ENCODE measurements at places on chromosomes 1 and 21.

DNA sequence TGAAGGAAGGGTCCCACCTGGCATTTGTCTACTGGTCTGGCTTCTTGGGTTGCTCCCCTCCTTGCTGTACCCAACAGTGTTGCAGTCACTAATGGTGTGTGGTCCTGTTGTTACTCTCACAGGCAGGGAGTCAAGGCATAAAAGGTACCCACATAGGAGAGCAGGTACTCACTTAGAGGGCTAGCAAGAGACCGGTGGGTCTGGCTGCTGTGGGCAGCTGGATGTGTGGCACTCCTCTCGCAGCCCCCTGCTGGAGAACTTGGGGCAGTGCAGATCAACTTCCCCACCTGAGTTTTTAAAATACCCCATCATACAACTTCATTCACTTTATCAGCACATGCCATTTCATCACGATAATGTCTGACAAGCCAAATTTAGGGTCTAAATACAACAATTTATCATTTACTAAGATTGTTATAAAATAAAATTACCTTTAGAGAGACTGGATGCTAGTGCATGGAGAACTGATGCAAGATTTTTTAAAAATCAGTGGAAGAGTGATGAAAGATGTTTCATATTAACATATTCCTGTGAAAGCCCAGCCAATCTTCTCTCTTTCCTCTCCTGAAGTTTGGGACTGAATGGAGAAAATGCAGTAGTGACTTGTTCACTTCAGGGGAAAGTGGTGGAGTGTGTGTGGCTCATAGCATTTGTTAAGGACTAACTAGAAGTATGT lies 42.8 kb downstream of the ACP6 start:
- DNase-seq = peak; percentile 29

DNA sequence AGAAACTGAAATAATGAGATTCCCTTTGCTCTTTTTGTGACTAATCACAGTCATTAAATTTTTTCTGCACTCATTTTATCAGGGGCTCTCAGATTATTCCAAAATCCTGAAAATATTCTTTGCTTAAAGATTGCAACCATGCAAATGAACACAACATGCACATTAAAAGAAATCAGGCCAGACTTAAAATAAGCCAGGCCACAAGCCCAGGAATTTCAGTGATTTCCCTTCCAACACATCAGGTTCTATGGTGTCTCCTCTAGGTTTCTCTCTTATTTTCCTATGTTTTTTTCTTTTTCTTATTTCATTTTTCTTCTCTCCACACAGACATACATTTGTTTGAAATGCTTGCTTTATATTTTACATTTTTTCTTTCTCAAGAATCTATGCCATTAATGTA lies 65.3 kb downstream of the NIBAN1 start:
- no peak for DNase-seq

- DNase-seq = no peak
Measured at GRCh38 chr1:157596384-157596783, 1.5 kb downstream of the FCRL4 start.

DNA sequence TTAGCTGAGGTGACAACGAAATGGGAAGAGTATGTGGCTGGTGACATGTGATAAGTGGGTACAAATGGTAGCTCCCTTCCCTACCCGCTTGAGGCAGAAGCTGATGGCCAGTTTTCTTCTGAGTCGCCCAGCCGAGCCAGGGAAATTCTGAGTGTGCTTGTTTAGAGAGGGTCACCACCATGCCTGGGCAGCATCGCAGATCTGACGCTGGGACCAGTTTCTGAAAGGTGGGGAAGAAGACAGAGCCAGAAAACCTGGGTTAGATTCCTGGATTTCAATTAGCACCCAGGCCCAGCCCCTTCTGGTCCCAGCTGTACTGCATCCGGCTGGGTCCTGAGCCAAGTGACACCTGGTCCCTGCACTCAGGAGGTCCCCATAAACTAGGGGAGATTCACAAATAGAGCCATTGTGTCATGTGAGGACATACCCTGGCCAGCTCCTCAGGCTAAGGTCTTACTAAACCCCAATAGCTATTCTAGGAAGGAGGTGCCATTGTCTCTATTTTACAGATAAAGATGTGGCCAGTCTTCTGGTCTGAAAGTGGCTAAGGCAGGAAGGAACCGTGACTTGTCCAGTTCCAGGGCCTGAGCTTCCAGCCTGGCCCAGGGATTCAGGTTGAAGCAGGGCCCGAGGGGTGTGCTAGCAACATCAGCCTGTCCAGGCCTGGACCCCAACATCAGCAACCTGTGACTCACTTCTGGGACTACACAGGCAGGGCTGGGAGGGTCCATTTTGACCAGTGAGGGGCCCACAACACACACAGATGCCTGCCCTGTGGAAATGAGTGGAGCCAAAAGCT lies 1.7 kb upstream of the TMEM61 start:
- DNase-seq = no peak

- DNase-seq = no peak
Measured at GRCh38 chr1:30377230-30378002, 346.0 kb downstream of the MATN1 start.

GRCh38 chr1:168260393-168260792 lies 20.3 kb upstream of the TBX19 start:
- DNase-seq = no peak

DNA sequence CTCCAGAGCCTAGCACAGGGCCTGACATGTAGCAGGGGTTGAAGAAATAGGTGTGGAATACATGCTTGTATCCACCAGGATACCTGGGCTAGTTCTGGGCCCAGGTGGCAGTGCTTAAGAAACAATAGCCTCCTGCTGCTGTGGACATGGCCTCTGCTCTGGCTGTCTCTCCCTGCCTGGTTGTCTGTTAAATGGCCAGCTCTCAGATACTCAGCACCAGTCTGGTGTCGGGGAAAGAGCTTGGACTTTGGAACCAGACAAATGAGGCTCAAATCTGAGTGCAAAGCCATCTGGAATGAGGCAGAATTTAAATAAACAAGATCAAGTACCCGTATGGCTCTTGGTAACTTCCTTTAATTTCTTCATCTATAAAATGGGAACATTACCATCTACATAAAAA lies 31.5 kb downstream of the SESN2 start:
- no peak for DNase-seq

DNA sequence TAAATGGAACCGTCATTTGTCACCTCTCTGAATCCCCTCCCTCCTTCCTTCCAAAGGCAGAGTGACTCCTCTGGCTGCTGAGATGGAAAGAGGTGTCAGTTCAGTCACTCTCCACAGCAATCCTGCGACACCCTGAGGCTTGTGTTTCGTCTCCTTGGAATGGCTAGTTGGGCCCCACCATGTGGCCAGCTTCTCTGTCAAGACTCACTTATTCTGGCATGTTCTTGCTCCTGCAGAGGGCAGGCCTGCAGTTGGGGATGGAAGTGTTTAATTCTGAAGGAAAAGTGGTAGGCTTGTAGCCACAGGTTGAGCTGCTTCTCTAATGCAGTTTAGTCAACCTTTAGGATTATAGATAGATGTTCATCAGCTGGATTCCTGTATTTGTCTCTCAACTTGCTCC lies 149.6 kb downstream of the LMO4 start:
- no peak for DNase-seq

- DNase-seq = no peak
Measured at GRCh38 chr1:8122160-8122476, 96.0 kb upstream of the ERRFI1 start.

DNA sequence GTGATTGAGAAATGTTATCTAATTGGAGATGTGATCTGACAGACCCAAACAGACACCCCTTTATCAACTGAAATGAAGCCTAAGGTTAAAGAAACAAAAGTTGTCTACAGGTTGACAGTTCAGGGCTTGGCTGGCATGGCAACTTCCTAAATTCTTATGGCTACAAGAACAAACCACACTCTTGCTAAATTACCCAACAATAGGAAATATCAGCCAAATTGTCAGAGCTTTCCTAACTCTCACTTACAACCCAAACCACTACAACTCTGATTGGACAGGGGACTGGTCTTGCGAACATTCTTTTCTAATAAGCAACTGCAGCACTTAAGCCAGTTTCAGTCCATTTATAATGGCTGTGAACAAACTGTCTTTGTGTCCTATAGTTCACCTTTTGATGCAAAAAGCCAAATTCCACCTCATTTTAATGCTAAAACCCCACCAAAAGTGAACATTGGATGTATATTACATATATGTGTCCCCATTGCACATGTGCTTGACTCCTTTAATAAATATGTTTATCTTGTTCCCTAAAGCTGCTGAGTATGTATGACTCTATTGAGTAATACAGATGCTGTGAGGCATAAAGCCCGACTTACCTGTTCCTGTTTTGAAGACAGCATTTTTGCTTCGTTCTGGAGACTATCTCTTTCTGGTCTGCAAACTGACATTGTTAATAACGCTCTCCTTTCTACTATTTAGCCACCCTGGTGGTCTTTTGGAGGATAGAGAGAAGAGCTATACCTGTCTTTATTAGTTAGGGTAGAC lies 101.3 kb upstream of the HMCN1 start:
- DNase-seq = no peak

DNA sequence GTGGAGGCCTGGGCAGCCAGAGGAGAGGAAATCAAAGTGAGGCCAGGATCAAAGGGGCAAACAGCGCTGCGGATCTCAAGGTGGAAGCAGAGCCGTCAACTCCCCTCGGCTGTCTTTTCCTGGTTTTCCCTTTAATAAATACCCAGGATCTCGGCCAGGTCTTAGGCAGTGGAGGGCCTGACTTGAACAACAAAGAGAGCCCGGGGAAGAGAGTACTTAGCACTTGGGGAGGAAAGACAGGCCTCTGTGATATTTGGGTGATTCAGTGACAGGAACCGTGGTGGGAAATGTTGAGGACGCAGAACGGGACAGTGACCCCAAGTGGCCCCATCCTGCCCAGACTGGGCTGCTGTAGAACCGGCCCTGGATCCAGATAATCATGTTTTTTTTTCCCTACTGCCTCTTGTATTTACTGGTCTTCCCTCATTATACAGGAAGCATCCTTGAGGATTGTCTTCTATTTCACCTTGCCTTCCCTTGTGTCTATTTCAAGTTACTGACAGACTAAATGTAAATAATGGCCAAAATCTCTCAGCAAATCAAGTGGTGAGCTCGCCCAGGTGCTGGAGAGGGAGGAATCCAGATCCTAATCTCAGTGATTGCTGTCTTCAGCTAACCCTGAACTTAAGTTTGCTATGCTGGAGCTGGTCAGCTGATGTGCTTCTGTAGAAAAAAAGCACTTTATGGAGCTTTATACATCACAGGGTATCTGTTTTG lies 2.8 kb upstream of the MIXL1 start:
- DNase-seq = no peak

GRCh38 chr1:5374192-5374591 lies 618.0 kb downstream of the NPHP4 start:
- DNase-seq = no peak

DNA sequence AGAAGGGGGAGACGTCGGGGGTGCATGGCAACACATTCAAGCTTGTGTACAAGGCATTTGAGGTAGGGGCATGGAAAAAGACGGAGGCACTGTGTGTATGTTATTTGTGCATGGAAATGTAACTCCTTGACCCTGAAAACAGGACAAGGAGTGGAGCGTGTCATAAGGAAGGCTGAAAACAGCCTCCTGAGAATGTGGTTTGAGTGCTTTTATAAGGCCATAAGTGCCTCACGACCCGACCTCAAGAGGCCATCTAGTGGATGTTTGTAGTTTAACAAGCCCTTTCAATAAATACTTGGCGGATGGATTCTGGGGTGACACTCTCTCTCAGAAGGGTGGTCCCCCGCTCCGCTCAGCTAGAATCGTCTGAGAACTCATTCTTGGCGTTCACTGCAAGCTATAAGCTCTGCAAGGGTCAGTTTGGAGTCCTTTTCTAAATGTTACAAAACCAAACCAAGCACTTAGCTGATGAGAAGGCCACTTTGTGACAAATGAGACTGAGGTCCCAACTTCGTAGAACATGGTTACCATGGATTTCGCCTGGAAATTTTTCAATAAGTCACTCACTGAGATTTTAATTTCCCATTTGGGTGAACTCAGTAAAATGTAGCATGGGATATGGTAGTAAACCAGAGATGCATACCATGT lies 38.8 kb upstream of the CLCA4 start:
- no peak for DNase-seq

GRCh38 chr1:208535511-208535910 lies 291.3 kb upstream of the PLXNA2 start:
- DNase-seq = no peak

DNA sequence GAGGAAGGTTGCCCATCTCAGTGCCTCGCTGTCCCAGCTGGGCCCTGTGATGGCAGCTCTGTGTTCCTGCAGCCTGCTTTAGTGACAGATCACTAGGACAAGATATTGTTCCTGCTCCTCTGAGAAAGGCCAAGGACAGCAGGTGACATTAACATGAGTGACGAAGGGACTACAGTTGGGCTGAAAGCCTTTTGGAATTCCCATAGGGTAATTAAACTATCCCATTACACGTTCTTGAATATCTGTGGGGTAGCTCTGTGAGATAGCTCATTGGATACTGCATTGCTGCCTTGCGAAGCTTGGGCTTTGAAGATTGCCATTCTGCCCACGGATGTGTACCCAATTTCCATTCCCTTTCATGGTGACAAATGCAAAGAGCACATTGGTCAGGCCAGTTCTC lies 78.2 kb upstream of the COA6 start:
- DNase-seq = no peak

DNA sequence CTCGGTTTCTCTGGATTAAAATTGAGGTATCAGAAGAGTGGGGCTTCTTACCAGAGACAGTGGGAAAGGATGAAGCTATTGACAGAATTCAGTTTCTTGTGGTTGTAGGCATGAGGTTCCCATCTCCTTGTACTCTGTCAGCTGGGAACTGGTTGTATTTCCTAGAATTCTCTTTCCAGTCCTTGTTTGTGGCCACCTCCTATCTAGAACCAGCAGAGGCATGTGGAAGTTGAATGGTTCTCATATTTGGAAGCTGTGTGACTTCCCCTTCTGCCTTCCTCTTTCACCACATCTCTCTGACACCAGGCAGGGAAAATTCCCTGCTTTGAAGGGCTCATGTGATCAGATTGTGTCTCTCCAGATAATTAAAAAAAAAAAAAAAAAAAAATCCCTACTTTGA lies 457.7 kb upstream of the ADAMTS5 start:
- DNase-seq = no peak

- peak; percentile 63 for DNase-seq
Measured at GRCh38 chr1:13699936-13700520, at the start of gene PRDM2. TSS of gene PRDM2 (plus strand) at chr1:13700188. CDS start at chr1:13715606, 15,418 bp downstream.

DNA sequence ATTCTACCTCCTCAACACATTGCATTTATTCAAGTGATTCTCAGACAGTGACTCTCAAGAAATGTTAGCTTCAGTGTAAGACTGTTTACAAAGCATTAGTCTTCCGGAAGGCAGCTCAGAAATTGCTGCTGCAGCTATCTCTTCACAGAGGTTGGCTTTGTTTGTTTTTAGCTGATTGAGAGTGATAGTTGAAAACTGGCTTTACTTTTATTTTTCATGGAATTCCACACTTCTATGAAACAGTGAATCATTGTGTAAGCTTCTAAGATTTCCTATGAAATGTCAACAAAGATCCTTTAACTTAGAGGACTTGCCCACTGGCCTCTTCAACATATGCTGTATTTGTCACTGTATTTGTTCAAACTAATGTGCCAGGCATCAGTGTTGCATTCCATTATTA lies 121.3 kb downstream of the TNNI3K start:
- DNase-seq = no peak

DNA sequence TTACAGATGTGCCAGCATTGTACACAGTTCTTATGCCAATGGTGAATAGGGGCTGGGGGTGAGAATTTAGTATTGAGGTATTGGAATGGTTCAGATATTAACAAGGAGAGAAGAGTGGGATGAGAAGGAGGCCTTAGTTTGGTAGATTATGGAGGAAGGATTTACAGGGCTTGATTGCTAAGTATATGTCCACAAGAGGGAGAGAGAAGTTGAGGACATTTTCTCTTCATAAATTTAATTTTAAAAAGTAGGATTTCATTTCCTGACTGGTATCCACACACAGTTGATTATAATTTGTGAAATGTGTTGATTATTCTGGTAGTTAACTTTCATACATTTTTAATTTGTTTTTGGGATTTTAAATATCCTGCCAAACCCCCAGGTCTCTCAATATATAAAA lies 213.0 kb downstream of the ADGRL2 start:
- DNase-seq = no peak

Measured in stimulated activated naive CD4-positive, alpha-beta T cell treated with Interleukin-2 at 50 U/mL for 16 hours (primary cell).